ENCODE measurements at places on chromosomes 2 and 18. TPM values are rescaled to one million over a fixed set of nuclear protein-coding genes. Genes with fewer than 3 reads are reported as not detected.
A peak's percentile ranks its signal among the peaks of the same experiment; 100 is the strongest.

- DNase-seq = no peak
These were observed 514.2 kb downstream of the TXNL1 start for GRCh38 chr18:56124186-56124585.

GRCh38 chr2:171547256-171547655, 25.0 kb downstream of the CYBRD1 start:
- DNase-seq = no peak

- no peak for DNase-seq
These were observed 27.4 kb upstream of the MTIF2 start for GRCh38 chr2:55296393-55296792.

DNA sequence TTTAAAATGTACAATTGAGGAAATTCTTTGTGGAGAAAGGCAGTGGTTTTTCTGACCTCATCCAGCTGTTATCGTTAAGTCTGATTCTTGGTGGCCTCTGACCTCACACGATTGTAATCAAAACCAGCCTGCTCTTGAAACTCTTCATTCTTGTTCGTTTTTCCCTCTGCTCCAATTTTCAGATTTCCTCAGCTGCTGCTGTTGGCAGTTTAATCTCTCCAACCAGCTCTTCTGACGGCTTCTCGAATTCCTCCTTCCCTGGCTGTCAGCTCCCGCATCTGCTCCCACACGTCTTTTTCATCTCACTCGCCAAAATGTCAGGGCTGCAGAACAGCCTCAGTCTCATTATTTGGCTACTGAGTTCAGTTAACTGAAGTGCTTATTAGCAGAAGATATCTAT, 136.1 kb downstream of the DCDC2C start:
- DNase-seq = no peak

DNA sequence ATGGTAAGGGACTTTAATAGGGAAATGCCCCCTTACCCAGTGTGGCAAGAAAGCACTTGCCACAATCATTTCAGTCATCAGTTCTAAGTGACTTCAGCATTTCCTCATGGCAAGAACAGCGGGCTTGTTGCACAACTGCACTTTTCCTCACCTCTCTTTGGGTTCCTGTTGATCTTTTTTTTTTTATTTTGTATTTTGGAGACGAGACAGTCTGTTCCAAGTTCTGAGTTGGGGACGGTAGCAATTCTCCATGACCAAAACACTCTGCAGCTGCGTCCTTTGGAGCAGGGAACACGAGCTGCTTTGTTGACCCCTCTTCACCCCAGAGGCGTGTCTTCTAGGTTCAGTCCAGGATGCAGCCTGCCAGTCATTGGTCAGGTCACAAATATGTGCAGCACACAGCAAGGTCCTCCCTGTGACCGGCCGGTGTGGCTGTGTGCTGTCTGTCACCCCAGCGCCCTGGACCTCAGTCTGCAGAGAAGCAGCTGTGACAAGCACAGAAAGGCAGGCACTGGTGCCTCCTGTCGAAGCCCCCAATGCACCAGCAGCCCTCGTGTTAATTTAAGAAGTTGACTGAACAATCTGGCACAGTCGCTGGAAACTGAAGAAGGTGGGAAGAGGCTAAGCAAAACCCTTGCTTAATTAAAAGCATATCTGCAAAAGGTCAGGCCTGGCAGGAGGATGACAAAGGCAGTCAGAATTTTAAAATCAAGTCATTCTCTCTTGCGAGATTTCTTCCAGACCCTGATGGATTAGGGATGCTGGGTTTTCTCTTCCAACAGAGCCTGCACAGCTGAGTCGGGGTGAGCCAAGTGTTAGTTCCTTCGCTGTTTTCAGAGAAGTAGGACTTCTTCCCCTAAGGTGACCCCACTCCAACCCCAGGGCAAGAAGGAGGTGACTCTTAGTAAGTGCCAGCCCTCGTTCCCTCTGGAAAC, 96.7 kb upstream of the COPS8 start:
- peak; percentile 44 for DNase-seq

GRCh38 chr2:104476075-104476474, 377.8 kb upstream of the POU3F3 start:
- DNase-seq = no peak

DNA sequence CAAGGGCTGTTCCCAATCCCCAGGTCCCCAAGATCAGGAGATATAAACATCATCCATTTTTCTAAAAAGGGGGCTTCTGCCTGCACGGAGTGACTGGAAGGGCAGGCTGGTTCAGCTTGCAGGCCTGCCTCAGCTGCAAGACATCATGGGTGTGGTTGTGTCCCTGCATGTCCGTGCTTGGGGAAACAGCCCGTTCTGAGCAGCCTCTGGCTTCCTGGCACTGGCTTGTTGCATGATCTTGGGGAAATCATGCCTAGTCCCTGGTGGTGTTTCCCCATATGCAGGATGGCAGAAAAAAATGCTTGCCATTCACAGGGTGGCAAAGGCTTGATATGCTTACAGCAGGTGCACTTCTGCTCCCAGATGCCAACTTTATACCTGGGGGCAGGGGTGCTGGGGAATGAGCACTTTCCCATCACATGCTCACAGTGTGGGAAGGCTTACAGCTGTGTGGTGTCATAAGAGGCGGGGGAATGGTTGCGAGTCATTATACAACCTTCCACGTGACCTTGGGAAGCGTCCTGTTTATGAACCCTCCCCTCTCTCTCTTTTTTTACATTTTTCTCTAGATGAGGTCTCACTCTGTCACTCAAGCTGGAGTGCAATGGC, 7.2 kb downstream of the PCARE start:
- no peak for DNase-seq

CXCR1 gene
- 0.28 TPM for total RNA-seq

NTSR2 gene
- not detected for total RNA-seq

KIAA2012 gene
- not detected for total RNA-seq

EVA1A gene
- total RNA-seq = not detected

All from natural killer cell treated with Interleukin-12 subunit alpha and Interleukin-12 subunit beta and Interleukin-15 and Interleukin-18, amount 100 ng/mL, for 72 hours (primary cell).